ENCODE measurements at places on chromosomes 5 and 9.

- no peak for DNase-seq
Observed at GRCh38 chr9:137236936-137237421, 4.1 kb upstream of the TUBB4B start.

GRCh38 chr9:37668116-37668601, 17.4 kb downstream of the FRMPD1 start:
- no peak for DNase-seq

DNA sequence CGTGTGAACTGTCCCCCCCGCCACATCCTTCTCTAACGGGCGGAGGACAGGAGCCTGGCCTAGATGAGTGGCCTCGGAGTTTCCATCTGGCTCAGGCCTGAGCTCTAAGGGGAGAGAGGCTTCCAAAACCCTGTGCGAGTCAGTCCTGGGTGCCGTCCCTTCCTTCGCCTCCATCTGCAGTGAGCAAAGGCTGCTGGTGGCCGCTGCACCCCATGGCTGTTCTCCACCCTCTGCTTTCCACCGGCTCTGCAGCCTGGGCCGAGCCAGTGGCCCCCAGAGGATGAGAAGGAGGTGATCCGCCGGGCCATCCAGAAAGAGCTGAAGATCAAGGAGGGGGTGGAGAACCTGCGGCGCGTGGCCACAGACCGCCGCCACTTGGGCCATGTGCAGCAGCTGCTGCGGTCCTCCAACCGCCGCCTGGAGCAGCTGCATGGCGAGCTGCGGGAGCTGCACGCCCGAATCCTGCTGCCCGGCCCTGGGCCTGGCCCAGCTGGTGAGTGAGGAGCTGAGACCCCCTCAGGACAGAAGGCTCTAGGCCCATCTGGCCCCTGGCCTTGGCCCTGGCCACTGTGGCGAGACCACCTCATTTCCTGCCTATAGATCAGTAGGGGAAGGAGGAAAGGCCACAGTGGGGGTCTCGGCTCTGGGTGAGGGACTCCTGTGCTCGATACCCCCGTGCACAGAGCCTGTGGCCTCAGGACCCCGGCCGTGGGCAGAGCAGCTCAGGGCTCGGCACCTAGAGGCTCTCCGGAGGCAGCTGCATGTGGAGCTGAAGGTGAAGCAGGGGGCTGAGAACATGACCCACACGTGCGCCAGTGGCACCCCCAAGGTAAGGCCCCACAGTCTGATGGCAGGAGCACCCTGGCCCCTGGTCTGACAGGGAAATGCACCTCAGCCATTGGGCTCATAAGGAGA, 3.0 kb downstream of the PKN3 start:
- no peak for DNase-seq

DNA sequence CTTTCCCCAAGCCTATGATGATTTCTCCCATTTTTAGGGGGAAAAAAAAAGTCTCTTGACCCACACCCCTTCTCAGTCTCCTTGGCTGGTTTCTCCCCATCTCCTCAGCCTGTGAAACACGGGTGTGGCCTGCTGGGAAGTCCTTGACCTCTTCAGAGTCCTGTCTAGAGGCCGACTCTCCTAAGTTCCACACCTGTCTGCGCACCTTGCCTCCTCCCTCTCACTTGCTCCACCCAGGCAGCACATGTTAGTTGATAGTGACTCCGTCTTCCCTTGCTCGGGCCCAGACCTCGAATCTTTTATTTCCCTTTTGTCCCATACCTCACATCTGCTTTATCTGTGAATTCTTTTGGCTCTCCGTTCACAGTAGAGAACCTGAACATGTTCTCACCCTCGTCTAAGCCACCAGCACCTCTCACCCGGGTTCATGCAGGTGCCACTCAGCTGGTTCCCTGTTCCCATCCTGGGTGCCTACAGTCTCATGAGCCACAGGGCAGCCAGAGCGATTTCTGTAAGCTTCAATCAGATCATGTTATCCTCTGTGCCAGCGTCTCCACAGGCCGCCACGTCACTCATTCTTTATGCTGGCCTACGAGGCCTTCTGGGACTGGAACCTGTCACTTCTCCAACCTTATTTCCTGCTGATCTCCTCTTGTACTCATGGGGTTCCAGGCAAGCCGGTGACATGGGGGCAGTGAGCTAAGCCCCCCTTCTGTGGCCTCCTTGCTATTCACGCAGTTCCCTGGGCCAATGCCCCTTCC, 51.7 kb upstream of the LRRTM2 start:
- DNase-seq: no peak

GRCh38 chr9:99039505-99040182, 65.3 kb upstream of the TGFBR1 start:
- DNase-seq: no peak

Data from activated CD4-positive, alpha-beta T cell treated with anti-CD3 and anti-CD28 coated beads for 24 hours (primary cell).